ENCODE measurements at places on chromosomes 16 and 17.
A peak's percentile ranks its signal among the peaks of the same experiment; 100 is the strongest.

DNA sequence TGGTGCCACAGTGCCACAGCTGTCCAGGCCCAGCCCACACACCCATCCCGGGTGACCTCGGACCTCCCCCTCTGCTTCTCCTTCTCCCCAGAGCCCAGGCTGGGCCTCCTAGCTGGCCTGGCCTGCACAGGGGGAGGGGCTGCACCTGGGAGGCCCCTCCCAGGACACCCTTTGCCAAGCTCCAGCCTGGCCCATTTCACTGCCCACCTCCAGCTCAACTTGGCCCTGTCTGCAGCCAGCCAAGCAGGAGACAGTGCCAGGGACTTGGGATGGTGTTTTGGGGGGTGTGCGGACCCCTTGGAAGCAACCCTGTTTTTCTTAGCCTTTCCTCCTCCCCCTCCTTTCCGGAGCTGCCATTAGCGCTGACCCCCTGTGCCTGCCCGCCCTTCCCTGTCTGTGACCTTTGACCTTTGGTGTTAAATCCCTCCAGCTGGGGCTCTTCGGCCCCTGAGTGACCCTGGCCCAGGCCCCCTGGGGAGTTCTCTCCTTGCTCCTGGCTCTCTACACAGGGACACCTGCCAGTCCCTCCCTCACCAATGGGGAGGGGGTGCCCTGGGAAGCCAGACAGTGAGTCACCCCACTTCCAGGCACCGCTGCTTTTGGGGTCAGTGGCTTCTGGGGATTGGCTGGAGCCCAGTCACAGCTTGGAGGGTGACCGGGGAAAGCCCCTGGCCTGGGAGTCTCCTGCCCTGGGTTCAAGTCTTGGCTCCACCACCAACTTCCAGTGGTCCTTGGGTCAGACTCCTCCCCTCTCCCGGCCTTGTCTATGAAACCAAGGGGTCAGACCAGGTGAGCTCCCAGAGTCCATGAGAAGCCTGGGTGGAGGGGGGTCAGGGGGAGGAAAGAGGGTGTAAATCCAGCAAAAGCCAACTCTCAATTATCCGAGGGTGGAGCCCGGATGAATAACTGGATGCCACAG lies 1.9 kb downstream of the GLIS2 start:
- DNase-seq, result peak; percentile 30

DNA sequence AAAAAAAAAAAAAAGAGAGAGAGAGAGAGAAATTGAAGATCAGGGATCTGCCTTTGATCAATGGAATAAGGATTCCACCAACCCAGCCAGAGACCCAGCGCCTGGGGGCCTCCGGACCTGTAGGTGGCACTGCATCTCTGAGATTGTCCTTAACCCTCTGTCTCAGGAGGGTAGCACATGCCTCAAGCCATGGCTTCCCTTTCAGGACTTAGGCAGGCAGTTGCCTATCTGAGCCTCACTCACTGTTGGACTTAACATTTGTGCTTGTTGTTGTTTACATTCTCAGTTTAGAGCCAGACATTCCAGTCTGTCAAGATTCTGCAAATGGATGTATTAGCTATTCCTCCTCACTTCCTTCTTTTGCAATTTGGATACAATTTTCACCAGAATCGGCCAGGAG lies 5.1 kb upstream of the SCNN1B start:
- DNase-seq, result no peak

- DNase-seq, result no peak
These were observed 43.9 kb upstream of the LYRM9 start for GRCh38 chr17:27937025-27937546.

GRCh38 chr17:42120161-42120769 lies 902 bp downstream of the KAT2A start:
- no peak for DNase-seq

DNA sequence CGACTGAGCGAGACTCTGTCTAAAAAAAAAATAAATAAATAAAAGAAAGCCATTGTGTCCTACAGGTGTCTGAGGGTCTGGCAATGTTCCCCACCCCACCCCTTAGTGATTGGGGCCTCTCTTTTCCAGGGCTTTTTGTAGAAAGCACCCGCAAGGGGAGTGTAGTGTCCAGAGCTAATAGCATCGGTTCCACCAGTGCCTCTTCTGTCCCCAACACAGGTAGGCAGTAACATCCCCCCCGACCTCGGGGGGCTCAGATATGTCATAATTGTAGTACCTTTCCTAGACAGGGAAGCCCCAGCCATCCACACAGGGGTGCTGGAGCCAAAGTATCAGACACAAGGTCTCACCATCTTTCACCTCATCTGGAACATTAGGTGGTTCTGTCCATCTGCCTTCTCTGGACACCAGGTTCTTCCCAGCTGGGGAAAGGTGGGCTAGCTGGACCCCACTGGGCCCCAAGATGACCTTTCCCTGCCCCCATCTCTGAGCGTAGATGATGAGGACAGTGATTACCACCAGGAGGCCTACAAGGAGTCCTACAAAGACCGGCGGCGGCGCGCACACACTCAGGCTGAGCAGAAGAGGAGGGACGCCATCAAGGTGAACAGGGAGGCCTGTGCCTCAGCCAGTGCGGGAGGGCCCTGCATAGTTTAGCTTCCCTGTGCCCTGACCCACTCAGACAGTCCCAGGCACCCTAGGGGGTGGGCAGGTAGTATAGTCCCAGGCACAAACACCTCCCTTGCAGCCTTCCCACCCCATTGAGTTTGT lies 1.6 kb downstream of the MLX start:
- no peak for DNase-seq

DNA sequence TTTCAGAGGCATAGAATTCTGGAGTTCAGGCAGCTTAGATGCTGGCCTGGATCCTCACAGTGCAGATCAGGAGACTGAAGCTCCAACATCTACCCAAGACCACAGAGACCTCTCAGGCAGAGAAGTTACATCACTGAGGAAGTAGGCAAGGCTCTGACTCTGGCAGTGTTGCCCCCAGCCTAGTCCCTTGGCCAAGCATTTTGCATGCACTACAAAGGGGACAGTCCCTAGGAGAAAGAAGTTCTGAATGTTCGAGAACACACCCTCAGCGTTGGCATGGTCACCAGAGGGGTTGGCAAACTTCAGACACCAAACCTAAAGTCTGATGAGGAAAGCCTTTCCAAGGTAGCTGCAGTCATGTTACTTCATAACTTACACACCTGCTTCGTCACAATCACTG lies 2.5 kb downstream of the RANBP10 start:
- no peak for DNase-seq

DNA sequence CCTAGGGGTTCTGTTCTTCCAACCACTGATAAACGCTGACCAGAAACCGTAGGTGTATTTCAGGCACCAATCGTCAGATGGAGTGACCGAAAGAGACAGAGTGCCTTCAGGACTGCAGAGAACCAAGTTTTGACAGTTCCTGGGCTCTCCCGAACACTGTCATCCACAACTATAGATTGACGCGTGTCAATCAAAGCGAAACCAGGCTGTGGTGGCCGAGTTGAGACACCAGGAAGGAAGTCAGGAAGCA lies 11.9 kb upstream of the AURKB start:
- no peak for DNase-seq

GRCh38 chr16:17744921-17745572 lies 274.3 kb upstream of the XYLT1 start:
- peak; percentile 13 for DNase-seq

- DNase-seq, result peak; percentile 51
These were observed 55.0 kb downstream of the SNTB2 start for GRCh38 chr16:69241926-69242325.

DNA sequence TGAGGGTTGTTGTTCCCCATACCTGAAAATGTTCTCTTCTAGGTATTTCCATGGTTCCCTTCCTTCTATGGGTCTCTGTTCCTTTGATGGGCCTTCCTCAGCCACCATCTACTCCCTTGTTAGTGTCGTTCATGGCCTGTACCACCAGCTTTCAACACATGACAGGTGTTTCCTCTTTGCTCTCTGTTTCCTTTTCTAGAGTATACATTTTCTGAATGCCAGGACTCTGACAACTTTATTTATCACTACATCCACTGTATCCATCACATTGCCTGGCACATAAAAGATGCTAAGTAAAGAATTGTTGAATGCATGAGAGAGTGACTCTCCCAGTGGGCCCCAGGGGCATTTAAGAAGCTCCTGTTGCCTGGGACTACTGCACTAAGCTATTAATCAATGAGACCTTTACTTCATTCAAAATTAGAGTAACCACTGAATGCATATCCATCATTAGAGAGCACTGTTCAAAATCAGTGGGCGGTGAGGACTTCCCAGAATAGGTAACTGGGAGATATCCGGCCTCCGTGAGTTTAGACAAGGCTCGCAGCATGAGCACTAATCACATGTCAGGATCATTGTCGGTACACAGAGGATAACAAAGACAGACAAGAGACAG lies 255.0 kb downstream of the CBLN1 start:
- no peak for DNase-seq

DNA sequence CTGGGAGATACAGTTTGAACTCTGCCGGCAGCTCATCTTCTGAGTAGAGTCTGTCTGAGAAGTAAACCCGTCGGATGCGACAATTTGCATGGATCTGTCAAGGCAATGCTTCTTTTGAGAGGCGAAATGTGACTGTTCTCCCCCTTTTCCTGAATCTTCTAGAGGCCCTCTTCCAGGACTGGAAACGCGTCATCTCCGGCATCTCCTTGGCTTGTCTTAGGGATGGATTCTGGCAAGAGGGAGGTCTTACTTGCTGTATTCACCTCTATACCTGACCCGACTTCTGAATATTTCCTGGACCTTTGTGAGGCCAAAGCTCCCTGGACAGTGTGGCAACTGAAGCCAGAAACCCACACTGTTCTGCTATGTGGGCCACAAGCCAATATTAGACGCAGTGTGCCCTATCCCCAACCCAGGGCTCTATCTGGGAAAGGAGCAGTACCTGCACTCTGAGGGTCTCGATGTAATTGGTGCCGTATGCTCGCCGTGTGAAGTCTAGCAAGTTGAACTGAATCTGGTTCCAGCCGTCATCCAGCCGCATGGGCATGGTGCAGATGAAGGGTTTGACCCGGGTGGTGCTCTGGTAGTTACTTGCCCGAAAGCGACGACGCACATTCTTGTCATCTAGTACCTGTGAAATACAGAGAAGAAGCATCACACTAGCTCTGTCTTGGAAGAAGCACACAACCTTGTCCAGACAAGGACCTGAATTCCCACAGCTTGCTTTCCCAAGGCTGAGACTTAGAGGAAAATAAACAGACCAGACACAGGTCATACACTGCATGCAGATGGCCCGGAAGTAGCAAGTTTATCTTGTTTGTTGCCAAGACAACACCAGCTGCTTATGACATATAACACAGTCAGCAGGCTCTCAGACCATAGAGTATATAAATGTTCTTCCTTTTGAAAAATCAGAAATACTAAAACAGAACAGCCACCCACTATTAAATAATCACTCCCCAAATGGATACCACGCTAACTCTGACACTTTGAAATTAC lies 14.1 kb downstream of the CFAP20 start:
- no peak for DNase-seq

GRCh38 chr17:78401246-78401645 lies 22.8 kb downstream of the PGS1 start:
- DNase-seq, result peak; percentile 72

DNA sequence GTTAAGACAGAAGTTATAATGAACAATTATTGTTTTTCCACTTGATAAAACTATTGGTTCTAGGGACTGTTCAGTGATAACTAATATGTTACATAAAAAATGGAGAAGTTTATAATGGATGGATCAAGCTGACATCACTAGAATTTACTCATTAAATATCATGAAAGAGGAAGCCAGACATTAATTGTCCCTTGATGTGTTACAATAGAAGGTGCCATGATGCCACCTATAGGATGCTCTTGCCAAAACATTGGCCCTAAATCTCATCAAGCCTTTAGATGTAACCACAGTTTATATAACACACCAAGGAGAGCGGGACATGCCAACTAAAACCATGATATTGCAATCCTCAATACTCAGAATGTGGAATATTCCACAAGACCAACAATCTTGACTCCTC lies 147.9 kb upstream of the MON1B start:
- DNase-seq, result peak; percentile 46

DNA sequence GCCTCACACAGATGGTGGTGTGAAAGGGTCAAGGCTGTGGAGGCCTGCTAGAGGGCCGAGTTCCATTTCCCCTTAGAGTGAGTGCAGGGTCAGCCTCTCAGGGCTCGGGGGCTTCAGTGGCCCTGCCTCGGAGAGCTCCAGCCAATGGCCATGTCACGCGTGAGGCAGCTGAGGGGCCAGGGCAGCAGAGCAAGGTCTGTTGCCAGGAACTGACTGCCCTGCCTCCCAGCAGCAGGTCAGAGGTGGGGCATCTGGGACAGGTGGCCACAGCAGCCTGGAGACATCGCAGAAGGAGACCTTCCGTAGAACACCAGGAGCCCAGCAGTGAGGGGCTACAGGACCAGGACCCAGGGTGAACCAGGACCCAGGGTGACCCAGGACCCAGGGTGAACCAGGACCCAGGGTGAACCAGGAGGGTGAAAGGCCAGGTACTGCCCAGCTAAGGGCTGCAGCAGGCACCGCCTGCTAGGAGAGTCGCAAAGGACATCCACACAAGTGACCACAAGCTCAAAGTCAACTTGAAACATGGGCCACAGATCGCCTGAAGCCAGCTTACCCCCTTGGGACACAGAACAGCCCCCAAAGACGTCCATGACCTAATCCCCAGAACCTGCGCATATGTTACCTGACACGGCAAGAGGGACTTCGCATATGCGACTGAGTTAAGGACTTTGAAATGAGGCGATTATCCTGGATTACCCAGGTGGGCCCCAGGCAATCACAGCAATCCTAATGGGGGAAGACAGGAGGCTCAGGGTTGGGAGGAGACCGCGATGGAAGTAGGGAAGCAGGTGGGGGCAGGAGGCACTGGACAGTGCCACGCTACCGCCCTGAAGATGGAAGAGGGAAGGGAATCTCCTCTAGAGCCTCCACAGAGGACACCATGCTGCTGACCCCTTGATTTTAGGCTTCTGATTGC lies 4.8 kb upstream of the MEAK7 start:
- DNase-seq, result no peak

DNA sequence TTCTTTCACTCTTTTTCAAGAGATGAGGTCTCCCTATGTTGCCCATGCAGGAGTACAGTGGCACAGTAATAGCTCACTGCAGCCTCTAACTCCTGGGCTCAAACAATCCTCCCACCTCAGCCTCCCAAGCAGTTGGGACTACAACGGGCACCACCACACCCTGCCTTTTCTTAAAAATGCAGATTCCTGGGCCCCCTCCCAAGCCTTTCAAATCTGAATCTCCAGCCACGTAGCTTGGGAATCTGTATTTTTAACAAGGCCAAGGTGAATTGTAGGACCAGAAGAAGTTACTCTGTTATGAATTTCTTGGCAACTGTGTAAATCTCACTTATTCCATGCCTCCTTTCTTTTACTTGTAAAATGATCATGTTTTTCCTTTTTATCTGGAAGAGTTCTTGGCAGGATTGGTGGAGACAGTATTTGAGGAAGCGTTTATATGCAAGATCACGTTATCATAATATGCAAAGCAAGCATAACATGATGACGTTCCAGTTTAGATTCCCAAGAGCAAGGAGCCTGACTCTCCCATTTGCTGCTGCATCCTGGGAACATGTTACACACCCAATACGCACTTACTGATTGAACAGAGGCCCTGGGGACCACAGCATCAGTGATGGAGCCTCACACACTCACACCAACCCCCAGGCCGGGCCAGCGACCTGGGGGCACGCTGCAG lies 44.5 kb downstream of the LITAF start:
- DNase-seq, result peak; percentile 50

GRCh38 chr16:79628501-79628975 lies 28.0 kb upstream of the MAF start:
- peak; percentile 96 for DNase-seq

All from fibroblast of lung (primary cell).